ENCODE measurements at places on chromosomes 7 and 10. TPM values are rescaled to one million over a fixed set of nuclear protein-coding genes. Genes with fewer than 3 reads are reported as not detected.

Gene CYP2W1
- total RNA-seq = not detected

Gene PNLIP
- total RNA-seq = not detected

Gene RFC2
- total RNA-seq = 8.5 TPM

Gene CCNJ
- 2.2 TPM for total RNA-seq

Gene GNG11
- 21.8 TPM for total RNA-seq
